ENCODE measurements at places on chromosomes 13 and 19.
A peak's percentile ranks its signal among the peaks of the same experiment; 100 is the strongest.

DNA sequence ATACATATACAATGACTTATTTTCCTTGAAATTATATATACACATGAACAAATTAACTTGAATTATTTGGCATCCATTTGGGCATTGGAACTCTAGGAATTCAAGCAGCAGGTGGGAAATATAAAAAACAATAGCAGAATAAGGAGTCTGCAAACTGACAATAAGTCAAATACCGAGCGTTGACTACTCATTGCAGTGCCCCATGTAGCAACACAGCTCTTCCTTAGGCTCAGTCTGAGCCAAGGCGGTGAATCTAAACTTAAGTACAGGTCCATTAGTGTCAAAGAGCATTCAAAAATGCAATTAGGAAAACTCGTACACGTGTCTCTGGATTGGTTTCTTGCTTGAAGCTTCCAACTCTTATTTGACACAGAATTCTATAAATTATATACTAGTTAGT lies 462.5 kb upstream of the KLF12 start:
- DNase-seq, result no peak

GRCh38 chr13:99344610-99345208 lies 37.5 kb upstream of the GPR183 start:
- DNase-seq, result no peak

DNA sequence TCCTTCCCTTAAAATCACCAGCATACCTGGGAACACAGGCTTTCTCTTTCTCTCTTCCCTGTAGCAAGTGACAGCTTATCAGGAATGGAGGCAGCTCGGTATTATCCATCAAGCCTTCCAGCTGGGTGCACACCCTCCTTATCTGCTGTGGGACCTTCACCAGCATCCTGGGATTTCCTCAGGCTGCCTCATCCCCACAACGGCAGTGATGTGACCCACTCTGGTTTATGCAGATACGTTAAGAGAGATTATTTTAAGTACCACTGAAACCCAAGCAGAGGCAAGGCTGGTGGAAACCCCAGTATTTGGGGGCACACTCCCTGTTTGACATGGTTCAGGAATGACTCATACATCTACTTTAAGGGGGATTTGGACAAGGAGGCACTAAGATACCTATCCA lies 192.1 kb downstream of the TM9SF2 start:
- DNase-seq, result no peak

- DNase-seq, result no peak
These were observed 12.1 kb upstream of the PEX11G start for GRCh38 chr19:7500811-7501450.

DNA sequence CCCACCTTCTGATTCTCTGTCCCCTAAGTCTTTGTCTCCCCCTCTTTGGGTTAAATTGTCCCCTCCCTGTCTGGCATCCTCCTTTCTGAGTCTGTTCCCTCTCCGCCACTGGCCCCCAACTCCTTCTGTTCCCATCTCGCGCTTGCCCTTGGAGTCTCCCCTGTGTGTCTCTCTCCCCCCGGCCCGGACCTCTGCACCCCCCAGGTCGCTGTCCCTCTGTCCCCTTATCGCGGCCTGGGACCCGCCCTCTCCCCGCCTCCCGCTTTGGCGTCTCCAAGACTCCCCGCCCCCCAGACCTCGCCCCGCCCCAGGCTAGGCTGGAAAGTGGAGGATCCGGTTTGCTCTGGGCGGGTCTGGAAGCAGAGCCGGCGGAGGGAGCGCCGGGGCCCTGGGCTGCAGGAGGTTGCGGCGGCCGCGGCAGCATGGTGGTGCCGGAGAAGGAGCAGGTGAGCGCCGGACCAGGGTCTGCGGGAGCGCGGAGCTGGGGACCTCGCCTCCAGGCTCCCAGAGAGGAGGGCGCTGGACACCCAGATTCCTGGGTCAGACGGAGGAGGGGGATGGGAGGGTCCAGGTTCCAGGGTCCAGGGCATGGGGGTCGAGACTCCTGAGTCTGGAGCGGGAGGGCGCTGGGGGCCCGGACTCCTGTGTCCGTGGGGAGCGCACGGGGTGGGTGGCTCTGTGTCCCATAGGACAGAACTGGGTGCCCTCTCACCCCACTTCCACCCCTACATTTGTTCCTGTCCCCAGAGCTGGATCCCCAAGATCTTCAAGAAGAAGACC lies at the start of gene TRPM4:
Gene TRPM4 (plus strand): TSS at position 348 of the 780 bp plus-strand sequence. CDS start 75 bp downstream, at position 423.
- peak; percentile 33 for DNase-seq

DNA sequence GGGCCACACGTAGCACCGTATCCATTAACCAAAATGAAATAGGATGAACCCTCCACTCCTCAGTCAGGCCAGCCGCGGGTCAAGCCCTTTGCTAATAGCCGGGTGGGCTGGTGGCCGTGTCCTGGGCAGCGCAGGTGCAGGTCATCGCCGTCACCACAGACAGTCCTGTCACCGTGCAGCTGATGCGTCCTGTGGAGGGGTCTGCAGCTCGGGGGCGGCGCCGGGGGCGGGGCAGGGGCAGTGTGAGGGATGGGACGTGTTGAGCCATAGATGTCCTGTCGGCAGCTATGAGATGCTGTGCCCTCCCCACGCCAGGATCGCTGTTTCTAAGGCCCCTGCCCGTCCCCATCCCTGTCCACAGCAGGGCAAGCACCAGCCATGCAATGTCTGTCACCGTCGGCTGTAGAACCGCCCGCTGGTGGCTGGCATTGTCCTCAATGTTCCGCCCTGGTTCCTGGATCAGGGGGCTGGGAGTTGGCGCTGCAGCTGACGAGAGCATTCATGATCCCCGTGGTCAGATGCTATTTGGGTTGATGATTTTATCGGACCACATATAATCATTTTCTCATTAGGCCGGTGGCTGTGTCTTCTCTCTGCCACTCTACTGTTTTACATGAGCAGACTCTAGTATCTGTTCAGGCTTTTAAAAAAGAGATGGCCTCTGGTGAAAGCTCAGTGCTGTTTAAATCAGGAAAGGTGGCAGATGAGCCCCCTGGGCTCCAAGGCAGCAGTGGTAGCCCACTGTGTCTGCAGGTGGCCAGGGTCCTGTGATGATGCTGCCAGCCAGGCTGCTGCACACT lies 126.1 kb downstream of the KDM4B start:
- DNase-seq, result no peak

GRCh38 chr13:27772651-27773425 lies 19.4 kb upstream of the GSX1 start:
- no peak for DNase-seq

GRCh38 chr19:56314018-56314380 lies 640 bp downstream of the ZSCAN5A start:
- DNase-seq, result no peak

DNA sequence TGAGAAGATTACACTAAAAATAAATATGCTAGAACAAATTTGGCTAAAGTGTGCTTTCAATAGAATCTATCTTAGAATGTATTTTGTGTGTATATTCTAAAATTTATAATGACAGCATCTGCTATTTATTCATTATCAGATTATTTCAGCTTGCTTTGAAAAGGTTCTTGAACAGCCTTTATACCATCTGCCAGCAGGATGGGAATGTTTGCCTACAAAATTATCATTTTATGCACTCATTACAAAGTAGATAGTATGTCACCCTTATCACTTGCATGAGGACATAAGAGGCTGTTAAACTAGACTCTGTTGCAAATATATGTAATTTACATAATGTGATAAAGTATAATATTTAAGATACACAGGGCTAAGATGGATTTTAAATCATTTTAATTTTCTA lies 1286.9 kb upstream of the PCDH20 start:
- DNase-seq, result no peak

DNA sequence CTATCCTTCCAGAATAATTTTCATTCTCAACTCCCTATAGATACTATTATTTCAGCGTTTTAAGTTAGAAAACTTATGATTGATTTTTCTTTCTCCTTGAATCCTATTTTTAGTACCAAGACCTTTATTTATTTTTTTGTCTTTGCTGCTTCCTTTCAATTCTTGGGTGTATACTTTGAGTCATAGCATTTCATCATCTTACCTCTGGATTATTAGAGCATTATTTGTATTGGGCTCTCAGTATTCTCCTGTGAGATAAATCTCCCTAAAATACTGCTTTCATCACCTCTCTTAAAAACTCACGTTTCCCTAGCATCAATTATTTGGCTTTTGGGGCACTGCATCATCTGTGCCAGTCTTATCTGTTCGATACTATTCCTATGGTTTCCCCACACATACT lies 222.8 kb downstream of the POSTN start:
- no peak for DNase-seq

- no peak for DNase-seq
These were observed 265.7 kb downstream of the ZNF536 start for GRCh38 chr19:30637926-30638325.

GRCh38 chr13:44051405-44051804 lies 171.7 kb downstream of the LACC1 start:
- no peak for DNase-seq

DNA sequence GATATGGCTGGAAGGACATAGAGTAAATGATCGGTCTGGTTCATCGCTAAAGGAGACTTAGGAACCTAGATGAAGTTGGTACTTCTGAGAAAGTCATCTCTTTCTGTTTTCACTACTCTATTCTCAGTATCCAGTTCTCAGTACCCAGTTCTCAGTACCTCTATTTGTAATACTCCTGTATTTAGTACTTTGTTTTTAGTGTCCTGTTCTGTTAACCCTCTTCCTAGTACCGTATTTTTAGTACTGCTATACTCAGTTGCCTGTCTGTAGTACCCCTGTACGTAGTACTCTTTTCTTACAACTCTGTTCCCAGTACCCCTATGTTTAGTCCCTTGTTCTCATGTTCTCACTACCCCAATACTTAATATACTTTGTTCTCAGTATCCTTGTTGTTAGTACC lies 1.2 kb downstream of the RFXAP start:
- DNase-seq, result no peak

DNA sequence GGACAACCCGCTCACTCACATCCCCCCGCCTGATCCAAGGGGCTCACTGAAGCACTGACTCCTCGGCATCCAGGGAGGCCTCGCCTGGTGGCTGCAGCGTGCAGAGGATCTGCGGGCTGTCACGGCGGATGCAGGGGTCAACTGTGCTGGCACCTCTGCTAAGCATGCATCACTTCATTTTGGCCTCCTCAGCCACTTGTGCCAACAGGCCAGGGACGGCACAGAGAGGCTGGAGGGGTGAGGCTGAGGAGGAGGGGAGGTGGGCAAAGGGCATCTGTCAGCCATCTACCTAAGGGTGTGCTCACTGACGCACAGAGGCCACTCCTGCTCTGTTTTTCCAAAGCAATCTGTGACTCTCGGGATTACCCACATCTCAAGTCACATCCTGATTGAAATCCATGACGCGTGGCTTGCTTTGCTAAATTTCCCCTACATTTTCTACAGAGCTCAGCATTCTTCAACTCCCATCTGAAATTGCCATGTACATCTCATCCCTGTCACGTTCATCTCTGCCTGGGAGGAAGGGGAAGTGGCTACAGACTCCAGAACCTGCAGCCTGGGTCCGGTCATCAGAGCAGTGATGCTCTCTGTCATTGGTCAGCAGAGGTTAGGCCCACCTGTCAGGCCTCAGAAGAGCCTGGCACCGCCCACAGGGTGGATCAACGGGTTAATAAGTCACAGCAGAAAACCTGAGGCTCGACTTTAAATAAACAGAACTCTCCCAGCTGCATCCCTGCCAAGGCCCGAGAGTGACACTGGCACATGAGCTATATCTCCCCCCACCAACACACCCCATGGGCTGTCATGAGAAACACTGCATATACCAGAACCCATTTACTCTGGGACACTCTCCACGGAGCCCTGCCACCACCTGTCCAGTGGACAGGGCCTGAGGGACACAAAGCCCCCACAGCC lies 17.6 kb downstream of the ELL start:
- DNase-seq, result no peak

- no peak for DNase-seq
These were observed 46.9 kb downstream of the ITGBL1 start for GRCh38 chr13:101499406-101499805.

GRCh38 chr19:48290401-48290770 lies 20.5 kb downstream of the ZNF114 start:
- DNase-seq, result no peak

DNA sequence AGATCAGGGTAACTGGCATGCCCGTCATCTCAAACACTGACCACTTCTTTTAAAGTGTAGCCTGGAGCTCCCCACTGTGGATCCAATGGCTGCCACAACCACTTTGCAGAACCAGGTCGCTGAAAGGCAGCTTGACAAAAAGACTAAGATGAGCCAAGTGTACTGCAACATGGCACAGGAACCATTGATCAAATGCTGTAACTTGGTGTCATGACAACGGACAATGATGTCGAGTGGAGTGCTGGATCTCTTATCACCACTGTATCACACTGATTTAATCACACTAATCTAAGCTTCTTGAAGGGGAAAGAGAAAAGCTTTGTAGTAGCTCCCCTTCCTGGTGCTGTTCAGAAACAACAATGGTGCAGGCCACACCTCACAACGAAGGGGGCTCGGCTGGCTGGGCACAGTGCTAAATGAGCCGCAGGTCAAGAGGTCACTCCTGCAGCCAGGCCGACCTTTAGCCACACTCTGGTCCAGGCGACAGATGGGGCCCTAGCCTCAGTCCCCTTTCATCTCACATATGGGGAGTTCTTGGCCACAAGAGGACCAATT lies 2.2 kb upstream of the TNFRSF19 start:
- DNase-seq, result no peak

- DNase-seq, result no peak
These were observed 416.3 kb downstream of the LIG4 start for GRCh38 chr13:107799001-107799400.

DNA sequence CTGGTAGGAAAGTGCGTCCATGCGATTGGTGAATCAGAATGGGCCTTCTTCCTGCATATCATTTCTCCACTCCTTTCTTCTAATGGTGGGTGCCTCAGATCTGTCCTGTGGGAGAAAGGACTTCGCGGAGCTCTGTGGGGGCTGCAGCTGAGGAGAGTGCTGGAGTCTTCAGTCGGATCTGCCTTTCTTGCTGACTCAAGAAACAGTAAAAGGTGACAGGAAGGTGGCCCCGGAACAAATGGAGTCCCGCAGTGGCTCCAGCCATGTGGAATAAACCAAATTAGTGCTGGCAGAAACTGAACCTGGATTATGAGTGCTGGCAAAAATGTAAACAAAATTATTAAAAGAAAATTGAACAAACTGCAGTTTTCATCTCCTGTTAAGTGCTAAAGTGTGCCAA lies 15.1 kb upstream of the GAS6 start:
- DNase-seq, result no peak

- no peak for DNase-seq
These were observed 31.8 kb downstream of the RAB20 start for GRCh38 chr13:110529522-110530311.

DNA sequence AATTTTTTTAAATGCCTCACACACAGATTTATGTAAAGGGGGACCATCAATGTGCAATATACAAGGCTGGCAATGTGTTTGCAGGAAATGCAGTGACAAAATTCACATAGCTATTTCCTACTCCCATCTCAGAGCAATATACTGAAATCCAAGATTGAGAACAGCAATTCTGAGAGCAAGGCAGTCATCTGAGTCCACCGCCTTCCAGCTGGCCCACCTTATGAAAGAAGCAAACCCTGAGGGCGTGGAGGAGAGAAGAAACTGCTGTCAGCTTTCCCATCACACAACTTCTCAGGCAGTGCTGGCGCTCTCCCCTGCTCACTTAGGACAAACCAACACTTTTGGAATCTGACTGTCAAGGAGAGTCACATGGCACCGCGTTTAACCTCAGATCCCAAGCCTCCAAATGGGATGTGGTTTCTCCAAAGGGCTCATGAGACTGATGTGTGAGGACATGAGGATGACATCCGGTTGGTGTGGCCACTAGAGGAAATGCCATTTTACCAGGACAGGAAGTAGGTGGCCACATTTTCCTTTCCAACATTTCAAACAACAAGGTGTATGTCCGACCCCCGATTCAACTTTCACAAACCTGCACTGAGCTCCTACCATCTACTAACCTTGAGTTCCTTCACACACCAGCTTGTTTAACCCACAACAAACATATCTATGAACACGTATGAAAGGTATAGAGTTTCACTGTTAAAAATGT lies 3.7 kb upstream of the DOCK9 start:
- DNase-seq, result no peak
